CD4-positive, alpha-beta T cell treated with Interleukin-4 for 4 hours (primary cell): ENCODE measurements at places on chromosomes 2 and 18.

- no peak for DNase-seq
Observed at GRCh38 chr2:132392221-132392620, 24.4 kb upstream of the GPR39 start.

GRCh38 chr2:111156529-111156928 lies 35.8 kb downstream of the BCL2L11 start:
- DNase-seq, result no peak

DNA sequence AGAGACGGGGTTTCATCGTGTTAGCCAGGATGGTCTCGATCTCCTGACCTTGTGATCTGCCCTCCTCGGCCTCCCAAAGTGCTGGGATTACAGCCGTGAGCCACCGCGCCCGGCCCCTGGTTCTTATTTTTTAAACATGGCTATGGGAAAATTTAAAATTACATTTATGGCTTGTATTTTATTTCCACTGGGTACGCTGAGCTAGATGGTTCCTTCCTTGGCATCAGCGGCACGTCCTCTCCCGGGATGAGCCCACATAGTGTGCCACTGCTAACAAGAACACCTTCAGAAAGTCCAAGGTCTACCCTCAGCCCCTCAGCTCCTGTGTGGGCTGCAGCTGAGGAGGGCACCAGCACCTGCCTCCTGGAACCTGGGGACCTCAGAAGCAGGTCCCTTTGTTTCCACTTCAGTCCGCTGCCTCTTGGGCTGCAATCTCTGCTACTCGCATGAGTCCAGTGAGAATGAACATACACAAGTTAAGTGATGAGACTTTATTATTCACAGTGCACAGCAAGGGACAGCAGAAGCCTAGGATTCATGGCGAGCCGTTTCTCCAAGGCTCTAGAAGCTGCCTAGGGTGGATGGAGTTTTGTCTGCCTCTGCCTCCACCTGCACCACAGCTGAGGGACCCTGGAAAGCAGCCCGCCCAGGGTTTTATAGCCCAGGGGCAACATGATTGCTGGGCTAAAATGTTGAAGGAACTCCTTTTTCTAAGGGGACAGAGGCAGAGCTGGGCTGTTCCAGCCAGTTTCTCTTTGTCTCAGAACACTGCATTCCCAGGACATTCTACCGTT lies 107.5 kb upstream of the TEX51 start:
- DNase-seq, result no peak

DNA sequence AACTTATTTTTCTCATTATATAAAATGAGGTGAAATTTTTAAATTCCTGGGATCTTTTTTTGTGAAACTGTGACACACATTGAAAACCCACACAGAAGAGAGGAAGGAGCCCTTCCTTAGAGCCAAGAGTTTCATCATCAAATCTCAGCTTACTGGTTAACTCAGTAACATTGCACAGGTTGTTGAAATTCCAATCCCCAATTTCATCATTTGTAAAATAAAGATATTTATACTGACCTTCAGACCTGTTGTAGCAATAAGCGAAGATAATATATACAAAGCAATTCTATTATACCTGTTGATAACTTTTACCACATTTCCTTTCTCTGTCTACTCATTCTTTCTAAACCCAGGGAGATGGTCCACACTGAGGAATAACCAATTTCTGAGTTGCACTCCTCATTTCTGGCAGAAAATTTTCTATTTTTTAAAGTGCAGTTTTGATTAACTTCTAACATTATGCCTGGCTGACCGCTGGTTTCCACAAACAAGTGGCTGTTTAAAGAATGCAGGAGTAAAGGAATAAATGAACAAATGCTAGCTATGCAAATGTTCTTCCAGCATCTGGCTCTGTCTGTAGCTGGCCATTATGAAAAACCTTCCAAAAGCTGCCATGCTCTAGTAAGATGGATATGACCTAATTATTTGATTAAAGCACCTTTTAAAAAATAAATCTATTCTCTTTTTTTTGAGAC lies 105.7 kb upstream of the LINC00305 start:
- DNase-seq, result no peak

DNA sequence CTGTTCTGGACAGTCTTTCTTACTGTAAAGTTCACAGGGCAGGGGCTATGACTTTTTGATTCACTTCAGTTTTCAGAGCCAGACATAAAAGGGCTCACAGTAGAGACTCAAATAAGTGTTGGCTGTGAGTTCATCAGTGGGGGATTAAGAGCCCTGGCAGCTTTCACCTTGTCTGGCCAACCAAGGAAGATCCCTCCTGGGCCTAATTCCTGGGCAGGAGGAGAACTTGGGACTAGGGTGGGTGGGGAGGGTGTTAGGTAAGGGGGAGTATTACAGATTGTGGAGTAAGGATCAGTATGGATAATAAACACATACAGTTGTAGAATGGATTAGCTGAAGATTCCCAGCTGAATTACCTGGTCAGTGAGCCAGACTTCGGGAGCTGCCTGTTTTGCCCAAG lies 904 bp upstream of the SFXN5 start:
- no peak for DNase-seq

DNA sequence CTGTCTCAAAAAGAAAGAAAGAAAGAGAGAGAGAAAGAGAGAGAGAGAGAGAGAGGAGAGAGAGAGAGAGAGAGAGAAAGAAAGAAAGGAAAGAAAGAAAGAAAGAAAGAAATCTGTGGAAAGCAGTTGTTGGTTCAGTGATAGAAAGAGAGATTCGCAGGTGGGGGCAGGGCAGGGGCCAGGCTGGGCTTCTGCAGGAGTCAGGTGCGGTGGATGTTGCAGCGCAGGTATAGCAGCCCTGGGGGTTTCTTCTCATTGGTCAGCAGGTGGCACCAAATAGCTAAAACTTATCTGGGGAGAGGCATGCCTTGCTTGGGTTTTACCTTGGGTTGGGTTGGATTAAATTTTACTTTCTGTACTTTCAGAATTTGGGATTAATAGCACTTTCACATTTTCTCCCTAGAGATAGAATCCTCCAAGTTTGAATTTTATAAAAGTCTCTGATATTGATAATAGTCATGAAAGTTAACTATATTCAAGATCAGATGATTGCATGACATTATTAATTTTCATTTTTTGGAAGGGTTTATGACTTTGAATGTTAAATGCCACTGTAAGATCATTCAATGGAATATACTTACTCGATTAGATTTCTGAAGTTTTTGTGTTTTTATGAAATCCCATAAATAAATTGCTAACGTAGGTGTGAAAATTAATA lies 66.6 kb downstream of the SPTBN1 start:
- peak; percentile 76 for DNase-seq

GRCh38 chr2:221504905-221505304 lies 67.2 kb downstream of the EPHA4 start:
- no peak for DNase-seq

GRCh38 chr2:58056192-58056916 lies 9.7 kb downstream of the VRK2 start:
- DNase-seq, result no peak

DNA sequence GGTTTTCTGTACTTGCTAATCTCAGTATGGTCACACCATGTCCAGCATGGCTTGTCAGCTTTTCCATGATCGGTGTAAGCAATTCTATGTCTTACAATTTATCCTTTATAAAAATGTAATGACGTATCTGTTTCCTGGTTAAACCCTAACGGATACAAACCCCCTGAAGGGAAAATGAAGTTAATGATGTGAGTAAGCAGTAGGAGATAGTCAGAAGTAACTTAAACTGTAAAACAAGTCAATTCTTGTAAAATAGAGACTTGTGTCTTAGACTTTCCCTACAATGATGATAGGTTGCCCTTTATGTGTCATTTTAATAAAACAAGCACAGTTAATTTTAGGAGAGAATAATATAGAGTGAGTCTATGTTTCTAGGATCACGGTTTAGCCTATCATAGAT lies 1365.9 kb upstream of the SLC39A10 start:
- DNase-seq, result no peak

GRCh38 chr2:20370191-20370590 lies 19.5 kb upstream of the PUM2 start:
- no peak for DNase-seq

DNA sequence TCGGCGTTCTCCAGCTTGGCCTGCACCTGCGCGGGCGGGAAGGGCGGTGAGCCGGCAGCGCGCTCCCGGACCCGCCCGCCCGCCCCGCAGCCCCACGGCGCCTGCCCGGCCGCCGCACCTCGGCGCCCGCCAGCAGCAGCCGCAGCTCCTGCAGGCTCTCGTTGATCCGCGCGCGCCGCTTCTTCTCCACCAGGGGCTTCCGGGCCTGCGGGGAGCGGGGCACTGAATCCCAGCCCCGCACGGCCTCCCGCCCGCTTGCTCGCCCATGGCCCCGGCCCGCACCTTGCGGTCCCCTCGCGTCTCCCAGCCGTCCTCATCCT lies 335 bp downstream of the HES6 start:
- peak; percentile 7 for DNase-seq

- DNase-seq, result no peak
Observed at GRCh38 chr2:232731470-232731869, 34.3 kb downstream of the GIGYF2 start.

- DNase-seq, result no peak
Observed at GRCh38 chr2:200189964-200190363, 116.5 kb upstream of the SPATS2L start.

DNA sequence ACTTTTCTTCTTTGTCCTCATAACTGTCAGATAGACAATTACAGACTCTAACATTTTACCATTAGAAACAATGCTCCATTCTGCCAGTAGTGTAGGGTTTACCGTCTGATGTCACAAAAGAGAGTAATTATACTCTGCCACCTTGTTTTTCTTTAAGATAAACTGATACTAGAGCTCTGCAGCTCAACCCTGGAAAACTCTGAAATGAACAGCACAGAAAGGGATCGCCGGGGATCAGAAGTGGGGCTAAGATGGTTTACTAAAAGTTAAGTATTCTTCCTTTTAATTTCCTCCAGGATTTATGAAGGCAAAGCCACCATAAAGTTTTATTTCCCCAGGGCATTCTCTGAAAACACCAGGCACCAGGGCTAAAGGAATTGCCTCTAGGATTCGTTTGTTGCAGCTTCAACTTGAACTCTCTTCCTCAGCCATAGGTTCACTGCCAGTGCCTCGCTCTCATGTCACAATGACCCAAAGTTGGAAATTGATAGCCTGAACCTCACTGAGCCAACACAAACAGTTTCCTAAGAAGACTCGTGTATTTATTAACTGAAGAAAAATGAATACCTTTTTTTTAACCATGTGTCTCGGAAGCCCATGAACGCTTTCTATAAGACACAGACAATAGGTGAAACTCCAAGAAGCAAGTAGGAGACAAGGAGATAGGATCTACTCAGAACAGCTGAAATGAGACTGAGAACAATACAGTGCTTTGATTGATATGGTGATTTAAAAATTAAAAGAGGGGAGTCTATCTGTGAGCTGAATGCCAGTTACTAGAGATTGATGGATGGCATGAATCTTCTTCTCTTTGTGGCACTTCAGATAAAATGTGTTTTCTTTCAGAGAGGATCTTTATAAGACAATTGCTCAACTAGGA lies 121.5 kb upstream of the SPATS2L start:
- DNase-seq, result no peak

GRCh38 chr2:37721201-37721560 lies 49.7 kb upstream of the CDC42EP3 start:
- no peak for DNase-seq

- no peak for DNase-seq
Observed at GRCh38 chr18:58387716-58388115, 241.2 kb downstream of the ALPK2 start.

- DNase-seq, result no peak
Observed at GRCh38 chr2:67561457-67561965, 164.4 kb downstream of the ETAA1 start.

DNA sequence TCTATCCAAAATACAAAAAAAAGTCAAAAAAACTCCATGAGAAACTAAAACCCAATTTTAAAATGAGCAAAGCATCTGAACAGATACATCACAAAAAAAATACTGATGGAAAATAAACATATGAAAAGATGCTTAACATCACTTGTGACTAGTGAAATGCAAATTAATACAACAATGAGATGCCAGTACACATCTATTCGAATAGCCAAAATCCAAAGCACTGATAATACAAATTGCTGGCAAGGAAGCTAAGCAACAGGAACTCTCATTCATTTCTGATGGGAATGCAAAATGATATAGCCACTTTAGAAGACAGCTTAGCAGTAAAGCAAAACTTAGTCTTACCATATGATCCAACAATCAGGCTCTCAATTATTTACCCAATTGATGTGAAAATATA lies 190.2 kb upstream of the FN1 start:
- DNase-seq, result no peak

DNA sequence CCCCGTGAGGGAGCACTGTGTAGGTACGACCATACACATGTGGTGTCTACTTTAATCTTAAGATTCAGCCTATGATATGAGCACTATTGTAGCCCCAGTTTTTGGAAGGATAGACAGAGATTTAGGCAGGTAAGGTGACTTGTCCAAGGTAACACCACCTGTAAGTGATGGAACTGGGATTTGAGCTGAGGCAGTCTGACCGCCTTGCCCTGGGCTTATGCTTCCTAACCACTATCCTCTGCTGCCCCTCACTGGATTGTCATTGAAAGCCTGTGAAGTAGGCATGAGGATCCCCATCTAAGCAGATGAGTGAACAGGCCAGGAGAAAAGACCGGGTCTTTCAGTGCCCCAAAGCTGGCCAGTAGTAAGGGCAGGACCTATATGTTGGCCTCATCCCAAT lies 343.8 kb downstream of the CYRIA start:
- no peak for DNase-seq

- no peak for DNase-seq
Observed at GRCh38 chr18:39724652-39725051, 2159.1 kb upstream of the CELF4 start.

GRCh38 chr18:35438480-35439234 lies 59.1 kb downstream of the INO80C start:
- DNase-seq, result no peak

GRCh38 chr2:46887028-46887885 lies 28.3 kb downstream of the MCFD2 start:
- DNase-seq, result no peak

DNA sequence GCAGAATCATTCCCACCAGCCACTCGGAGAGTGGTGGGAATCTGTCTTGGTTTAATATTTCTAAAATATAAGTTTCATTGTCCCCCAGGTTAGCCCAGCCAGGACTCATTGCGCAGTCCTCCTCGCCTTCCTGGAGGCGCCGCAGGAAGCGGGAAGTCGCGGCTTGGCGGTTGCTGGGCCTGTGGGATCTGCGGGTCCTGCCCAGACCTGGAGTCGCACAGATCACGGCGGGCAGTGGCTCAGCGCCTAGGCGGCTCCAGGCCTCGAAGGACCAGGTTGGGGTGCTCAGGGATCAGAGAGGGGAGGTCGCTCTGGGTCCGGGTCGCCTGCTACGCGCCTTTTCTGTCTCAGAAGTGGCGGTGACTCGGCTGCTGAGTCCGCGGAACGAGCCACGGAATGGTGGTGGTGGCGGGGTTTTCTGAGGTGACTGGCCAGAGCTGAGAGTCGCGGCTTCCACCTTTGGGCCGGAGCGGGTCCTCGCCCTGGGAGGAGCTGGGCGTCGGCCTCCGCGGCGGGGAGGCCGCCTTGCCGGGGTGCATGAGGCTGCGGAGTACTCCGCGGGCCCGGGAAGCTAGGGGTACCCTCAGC lies 2.6 kb downstream of the HOXD3 start:
- no peak for DNase-seq

DNA sequence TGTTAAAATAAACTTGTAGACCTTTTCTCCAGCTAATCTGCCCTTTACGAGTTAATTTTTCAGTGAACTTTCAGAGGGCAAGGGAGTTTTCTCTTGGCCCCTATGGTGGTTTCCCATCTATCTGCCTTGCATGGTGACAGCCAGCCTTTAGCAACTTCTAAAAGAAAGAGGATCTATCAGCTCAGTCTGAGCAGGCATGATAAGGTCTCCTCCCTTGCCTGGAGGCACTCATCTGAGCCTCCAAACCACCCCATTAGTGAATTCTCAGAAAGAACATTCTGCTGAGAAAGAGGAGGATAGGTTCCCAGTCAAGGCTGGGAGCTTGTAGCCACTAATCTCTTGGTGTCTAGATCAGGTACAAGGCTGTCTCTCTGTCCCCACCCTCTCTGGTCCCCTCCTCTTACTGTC lies 10.7 kb upstream of the GYPC start:
- DNase-seq, result no peak
